ENCODE measurements at places on chromosomes 5 and 9.

GRCh38 chr9:108671176-108671575 is 184.6 kb downstream of the ACTL7B start:
- no peak for DNase-seq

DNA sequence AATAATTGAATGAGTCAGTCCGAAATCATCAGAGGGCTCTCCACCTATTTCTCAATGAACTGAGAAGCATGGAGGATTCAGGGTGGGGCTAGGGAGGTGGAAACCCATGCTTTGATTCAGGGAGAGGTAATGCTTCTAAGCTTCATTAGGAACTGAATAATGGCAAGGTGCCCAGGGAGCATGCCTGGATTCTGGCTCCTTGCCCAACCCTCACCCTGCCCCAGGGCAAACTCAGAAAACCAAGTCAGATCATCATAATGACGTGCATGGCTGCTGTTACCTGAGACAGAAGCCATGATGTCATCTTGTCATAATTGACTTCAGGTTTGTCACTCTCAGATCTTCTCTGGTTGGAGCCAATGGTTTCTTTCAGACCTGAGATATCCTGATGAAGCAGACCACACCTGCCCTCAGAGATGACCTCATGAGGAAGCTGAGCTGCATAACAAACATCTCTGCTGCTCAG is 199.6 kb downstream of the SYK start:
- no peak for DNase-seq

DNA sequence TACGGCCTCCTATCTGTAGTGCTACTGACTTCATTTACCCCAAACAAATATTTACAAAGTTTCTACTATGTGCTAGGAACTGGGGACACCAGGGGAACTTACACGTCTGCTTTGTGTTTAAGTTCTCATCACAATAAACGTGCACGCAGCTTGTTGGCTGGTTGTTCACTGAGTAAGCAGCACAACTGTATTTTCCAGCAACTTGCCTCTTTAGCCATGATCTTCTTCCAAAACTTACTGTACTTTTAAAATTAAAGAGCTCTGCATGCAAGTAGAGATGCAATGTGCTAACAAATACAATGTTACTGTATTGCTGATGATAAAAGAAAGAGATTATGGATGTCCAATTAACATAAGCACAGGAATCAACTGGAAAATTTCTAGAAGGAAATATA is 62.8 kb downstream of the RAPGEF1 start:
- DNase-seq, result no peak

- DNase-seq, result no peak
Measured at GRCh38 chr9:18457510-18457909, 16.4 kb upstream of the ADAMTSL1 start.

GRCh38 chr9:136566901-136567300 is 21.1 kb upstream of the NOTCH1 start:
- no peak for DNase-seq

GRCh38 chr5:1375871-1376810 is 31.2 kb upstream of the CLPTM1L start:
- DNase-seq, result no peak

GRCh38 chr9:90684736-90685135 is 42.1 kb upstream of the DIRAS2 start:
- no peak for DNase-seq

DNA sequence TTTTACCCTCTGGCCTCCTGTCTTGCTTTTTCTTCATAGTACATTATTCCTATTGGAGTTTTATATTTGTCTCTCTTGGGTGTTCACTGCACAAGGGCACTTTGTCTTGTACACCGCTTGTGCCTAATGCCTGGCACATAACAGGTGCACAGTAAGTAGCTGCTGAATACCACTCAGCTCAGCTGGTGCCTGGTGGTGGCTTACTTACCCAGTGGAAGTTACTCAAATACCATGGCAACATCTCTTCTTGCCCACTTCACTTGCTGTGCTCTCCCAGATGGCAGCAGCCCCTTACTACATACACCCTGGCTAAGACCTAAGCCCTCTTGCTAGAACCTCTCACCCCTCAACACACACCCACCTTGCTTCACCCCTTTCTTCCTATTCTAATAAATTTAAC is 11.3 kb upstream of the SKP1 start:
- no peak for DNase-seq

DNA sequence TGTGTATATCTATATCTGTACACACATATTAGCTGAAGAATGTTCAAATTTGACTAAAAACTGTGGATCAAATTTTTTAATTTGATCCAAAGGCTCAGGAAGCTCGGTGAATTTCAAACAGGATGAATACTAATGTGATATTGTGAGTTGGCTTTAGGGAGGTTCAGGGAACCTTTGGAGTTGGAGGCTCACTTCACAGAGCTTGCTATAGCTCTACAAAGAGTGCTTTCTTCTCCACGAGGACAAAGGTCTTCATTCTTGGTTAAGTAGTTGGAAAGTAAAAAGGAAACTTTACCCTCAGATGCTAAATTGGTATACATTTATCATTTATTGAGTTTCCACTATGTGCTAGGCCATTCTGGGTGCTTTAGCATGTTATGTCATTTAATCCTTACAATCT is 36.3 kb upstream of the MTAP start:
- DNase-seq, result no peak

- DNase-seq, result no peak
Measured at GRCh38 chr5:31459594-31459993, 72.3 kb downstream of the DROSHA start.

GRCh38 chr9:138053321-138053868 is 175.8 kb downstream of the CACNA1B start:
- no peak for DNase-seq

GRCh38 chr5:135829681-135830383 is 4.6 kb upstream of the SLC25A48 start:
- DNase-seq, result peak; percentile 12

DNA sequence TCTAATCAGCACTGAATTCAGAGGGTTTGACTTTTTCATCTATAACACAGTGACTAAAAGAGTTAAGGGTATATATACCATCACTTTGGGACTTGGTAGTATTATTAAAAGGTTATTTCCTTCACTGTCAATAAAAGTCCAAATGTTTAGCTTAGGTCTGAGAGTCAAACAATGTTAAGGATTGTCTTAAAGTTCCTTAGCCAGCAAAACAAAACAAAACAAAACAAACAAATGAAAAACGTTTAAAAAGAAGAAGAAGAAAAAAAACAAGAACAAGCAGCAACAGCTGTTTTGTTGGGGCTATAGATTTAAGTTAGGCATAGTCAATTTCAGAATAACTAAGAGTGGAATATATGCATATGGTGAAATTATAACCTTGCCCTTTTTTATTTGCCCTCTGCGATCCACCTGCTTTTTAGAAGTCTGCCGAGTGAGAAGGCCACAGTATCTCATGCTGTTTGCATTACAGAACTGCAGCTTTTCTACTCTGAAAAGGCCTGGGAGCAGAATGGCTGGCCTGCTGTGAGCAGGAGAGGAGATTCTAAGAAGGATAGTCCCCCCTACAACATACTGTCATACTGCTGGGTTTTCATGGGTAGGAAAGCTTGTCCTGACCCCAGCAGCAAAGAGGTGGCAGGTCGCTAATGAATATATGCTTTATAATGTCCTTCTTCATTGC is 141.7 kb downstream of the NTRK2 start:
- no peak for DNase-seq

GRCh38 chr9:33837138-33837537 is 20.2 kb downstream of the UBE2R2 start:
- DNase-seq, result no peak

DNA sequence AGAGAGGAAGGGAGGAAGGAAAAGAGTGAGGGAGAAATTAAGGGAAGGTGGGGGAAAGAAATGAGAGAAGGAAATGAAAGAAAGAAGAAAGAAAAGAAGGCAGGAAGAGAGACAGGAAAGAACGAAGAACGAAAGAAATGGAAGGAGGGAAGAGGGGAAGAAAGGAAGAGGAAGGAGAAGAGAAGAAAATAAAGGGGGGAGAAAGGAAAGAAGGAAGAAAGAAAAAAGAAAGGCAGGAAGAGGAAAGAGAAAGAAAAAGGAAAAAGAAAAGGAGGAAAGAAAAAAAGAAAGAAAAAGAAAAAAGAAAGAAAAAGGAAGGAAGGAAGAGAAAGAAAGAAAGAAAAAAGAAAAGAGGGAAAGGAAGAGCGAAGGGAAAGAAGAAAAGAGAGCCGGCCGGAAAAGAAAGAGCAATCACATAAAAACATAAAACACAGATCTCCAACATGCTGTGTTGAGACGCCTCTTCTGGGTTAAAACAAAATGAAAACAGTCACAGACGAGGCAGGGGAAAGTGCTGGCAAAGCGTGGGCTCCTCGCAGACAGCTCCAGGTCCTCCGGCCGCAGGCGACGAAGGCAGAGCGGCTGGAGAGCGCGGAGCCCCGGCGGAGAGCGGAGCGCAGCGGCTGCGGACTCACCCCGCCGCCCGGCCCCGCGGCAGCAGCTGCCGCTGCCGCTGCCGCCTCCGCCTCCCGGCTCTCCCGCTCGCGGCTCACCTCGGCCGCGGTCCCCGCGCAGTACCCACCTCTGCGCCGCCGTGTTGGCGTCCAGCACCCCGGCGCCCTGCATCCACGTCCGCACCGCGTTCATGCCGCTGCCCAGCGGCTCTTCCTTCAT is 896 bp downstream of the EBF1 start:
- DNase-seq, result peak; percentile 22

DNA sequence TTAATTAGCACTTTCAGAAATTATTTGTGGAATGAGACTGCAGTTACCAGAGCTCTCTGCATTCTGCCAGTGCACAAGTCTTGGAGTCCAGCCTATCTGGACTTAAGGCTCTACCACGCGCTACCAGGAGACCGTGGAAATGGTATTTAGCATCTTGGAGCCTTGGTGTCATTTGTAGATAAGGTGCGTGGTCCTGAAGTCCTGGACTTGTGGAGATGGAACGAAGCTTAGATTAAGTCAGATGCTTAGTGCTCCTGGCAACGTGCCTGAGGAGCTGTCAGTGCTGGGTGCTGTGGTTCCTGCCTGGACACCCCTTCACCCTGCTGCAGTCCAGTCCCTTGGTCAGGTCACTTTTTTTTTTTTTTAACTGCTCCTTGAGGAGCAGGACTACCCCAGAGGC is 59.7 kb downstream of the RCL1 start:
- no peak for DNase-seq

GRCh38 chr9:81826517-81826906 is 101.7 kb upstream of the SPATA31D4 start:
- no peak for DNase-seq

- no peak for DNase-seq
Measured at GRCh38 chr5:150672237-150672883, 11.3 kb downstream of the MYOZ3 start.

- DNase-seq, result no peak
Measured at GRCh38 chr5:75529185-75529584, 17.5 kb downstream of the POLK start.

DNA sequence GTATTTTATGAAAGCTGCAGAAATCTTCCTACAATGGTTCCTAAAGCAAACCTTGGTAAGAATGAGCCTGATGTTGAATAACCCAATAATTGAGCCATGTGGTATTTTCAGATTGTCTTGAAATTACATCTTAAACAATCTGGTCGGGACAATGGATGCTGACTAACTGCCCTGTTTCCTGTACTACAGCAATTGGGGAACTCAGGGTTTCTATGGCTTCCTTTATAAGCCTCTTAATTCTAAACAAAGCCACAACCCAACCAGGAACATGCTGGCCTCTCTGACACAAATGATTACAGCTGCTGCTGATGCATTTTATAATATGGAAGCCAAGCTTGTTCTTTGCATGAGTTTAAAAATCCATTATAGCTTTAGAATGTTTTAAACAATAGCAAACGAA is 30.2 kb downstream of the PTPN3 start:
- no peak for DNase-seq

DNA sequence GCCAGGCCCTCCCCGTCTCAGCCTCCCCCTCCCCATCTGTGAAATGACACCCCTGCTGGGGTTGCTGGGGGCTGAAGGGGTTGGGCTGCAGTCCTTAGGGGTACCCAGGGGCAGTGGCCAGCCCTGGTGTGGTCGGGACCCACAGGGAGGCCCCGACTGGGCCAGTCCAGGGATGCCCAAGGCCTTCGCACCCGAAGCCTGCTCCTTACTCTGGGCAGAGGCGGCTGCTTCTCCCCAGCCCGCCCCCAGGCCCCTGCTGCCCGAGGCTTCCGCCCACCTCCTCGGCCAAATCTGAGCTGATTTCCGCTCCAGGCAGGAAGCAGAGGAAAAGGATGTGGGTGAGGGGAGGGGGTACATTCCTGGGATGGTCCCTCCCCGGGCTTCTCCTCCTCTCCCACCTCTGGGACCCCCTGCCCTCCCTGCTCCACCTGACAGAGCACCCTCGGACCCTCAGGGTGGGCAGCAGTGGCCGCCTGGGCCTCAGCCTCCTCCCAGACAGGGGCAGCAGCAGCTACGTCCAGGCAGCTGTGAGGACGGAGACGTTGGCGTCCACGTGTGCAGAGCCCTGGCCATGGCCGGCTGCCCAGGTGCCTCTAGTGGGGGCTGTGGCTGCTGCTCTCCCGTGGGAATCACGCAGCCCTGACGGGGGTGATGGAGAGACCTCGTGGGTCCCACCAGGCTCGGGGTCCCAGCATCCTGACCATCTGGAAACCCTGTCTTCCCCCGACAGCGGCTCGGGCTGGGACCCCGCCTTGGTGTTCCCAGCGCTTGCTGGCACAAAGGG is 4.2 kb upstream of the NRARP start:
- no peak for DNase-seq

DNA sequence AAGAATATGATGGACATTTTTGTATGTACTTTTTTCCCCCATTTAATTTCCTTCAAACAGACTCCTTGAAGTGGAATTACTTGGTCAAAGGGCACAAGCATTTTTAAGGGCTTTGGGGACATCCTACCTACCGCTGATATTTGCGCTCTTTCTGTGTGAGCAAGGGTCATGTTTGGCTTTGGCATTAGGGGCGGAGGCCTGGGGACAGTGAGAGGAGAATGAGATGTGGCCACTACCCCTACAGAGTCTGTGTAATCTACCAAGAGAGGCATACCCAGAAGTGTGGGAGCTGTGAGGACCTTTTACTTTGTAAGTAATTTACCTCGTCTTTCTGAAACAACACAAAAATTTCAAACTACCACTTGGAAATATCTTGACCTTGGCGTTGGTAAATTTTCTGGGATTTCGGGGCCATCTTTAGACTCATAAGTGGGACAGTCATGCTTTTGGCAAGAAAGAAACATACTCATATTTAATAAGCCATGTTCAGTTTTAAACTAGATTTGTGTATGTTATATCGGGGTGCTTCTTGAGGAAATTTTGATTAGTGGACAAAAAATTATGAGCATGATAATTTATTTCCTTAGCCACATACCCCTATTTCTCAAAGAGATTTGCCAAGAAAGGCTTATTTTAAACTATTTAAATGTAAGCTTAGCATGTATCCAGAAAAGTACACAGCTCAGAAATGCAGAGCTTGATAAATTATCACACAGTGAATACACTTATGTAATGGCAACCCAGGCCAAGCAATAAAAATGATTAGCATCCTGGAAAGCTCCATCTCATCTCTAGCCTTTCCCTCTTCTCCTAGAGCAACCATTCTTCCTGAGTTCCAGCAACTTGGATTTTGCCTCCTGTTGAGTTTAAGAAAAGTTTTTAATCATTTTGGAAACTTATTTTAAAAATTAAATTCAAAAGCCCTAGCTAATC is 63.6 kb downstream of the ARHGAP26 start:
- no peak for DNase-seq

DNA sequence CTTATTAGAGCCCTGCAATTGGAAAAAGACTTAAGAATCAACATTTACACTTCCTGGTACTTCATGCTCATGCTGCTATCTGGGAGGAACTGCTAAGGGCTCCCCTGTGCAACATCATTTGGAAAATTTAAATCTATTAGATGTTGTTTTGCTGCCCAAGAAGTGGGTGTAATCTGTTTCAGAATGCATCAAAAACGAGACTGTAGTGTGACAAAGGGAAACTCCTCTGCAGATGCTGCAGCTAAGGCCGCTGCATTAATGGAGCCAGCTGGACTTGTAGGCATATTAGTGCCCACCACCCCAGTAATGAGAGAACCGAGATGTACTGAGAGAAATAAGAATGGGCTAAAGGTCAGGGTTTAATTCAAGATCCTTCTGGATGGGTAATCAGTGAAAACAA is 11.1 kb upstream of the PAIP1 start:
- no peak for DNase-seq

Data from amniotic stem cell (primary cell).